ENCODE measurements at places on chromosomes 4 and X. TPM values are rescaled to one million over a fixed set of nuclear protein-coding genes. Genes with fewer than 3 reads are reported as not detected.

RHOH gene
- 2.8 TPM for total RNA-seq

C4orf50 gene
- 0.06 TPM for total RNA-seq

PRKG2 gene
- total RNA-seq, result 0.76 TPM

NDST3 gene
- 5.5 TPM for total RNA-seq

FHIP1A gene
- total RNA-seq, result 21.0 TPM

TCEANC gene
- total RNA-seq, result 7.6 TPM

IGFBP7 gene
- total RNA-seq, result 675 TPM

PNMA5 gene
- not detected for total RNA-seq

CAPN6 gene
- 38.8 TPM for total RNA-seq

NELFA gene
- total RNA-seq, result 39.2 TPM

RTL3 gene
- total RNA-seq, result 0.12 TPM

MAGEH1 gene
- total RNA-seq, result 66.7 TPM

TRIM61 gene
- total RNA-seq, result 1.2 TPM

SLC2A9 gene
- 15.0 TPM for total RNA-seq

TMEM154 gene
- 3.3 TPM for total RNA-seq

TRIM60 gene
- not detected for total RNA-seq

ARMCX4 gene
- 16.4 TPM for total RNA-seq

ZBTB33 gene
- total RNA-seq, result 16.7 TPM

CHST7 gene
- 8.5 TPM for total RNA-seq

KLHL13 gene
- total RNA-seq, result 82.4 TPM

IL2 gene
- not detected for total RNA-seq

FRAS1 gene
- total RNA-seq, result 125 TPM

F11 gene
- 2.5 TPM for total RNA-seq

XK gene
- 7.8 TPM for total RNA-seq

MAGEA4 gene
- total RNA-seq, result not detected

FBXL5 gene
- total RNA-seq, result 121 TPM

TAF7L gene
- total RNA-seq, result 0.18 TPM

ZNF711 gene
- total RNA-seq, result 30.1 TPM

SLC9B1 gene
- total RNA-seq, result 5.0 TPM

CXCL10 gene
- total RNA-seq, result 3.3 TPM

AMBN gene
- total RNA-seq, result 0.47 TPM

IQCM gene
- total RNA-seq, result not detected

NPY5R gene
- 1.6 TPM for total RNA-seq

SMIM31 gene
- not detected for total RNA-seq

MAGED2 gene
- 526 TPM for total RNA-seq

PAK3 gene
- 4.3 TPM for total RNA-seq

PFKFB1 gene
- 0.70 TPM for total RNA-seq

TRPC5OS gene
- not detected for total RNA-seq

SMR3B gene
- not detected for total RNA-seq

GPR143 gene
- total RNA-seq, result 7.8 TPM

CT47C1 gene
- total RNA-seq, result not detected

ACE2 gene
- total RNA-seq, result 16.9 TPM

RAB9B gene
- total RNA-seq, result 5.6 TPM

PAGE2 gene
- not detected for total RNA-seq

CXXC4 gene
- 2.9 TPM for total RNA-seq

SLC7A11 gene
- total RNA-seq, result 1.3 TPM

APLN gene
- total RNA-seq, result 2.8 TPM

S100P gene
- 14.2 TPM for total RNA-seq

AADAT gene
- total RNA-seq, result 11.0 TPM

HELT gene
- total RNA-seq, result not detected

SPANXA1 gene
- not detected for total RNA-seq
